CD4-positive, CD25-positive, alpha-beta regulatory T cell (primary cell): ENCODE measurements at places on chromosomes 4 and X.

DNA sequence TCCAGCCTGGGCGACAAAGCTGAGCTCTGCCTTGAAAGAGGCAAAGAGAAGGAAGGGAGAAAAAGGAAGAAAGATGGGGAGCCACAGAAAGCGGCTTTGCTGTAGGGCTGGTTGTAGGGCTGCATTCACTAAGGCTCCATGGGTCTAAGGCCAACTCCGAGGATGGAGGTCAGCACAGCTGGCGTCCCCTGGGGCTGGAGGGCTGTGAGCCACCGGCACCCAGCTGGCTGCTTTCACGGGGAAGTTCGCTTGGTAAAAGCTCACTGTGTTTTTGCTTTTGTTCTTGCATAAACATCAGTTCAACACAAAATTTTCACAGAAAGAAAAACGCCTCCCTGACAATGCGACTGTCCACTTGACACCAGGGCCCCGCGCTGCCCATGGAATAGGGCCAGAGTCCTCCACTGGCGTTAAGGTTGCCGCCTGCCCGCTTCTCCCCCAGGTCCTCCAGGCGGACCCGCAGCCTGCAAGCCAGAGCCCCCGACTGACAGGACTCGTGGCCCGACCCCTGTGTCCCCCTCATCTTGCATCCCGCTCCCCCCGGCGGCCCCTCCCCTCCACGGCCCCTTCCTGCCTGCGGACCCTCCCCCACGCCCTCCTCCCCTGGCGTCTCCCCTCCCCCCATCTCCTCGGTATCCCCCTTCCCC, 1.1 kb downstream of the RNF212 start:
- DNase-seq = no peak
- H3K27me3 ChIP-seq = no peaks in the 10 kb centered on the region
- no peak overlapping the region for H3K4me3 ChIP-seq
- H3K4me1 ChIP-seq = no peaks in the 10 kb centered on the region
- H3K36me3 ChIP-seq = no peaks in the 10 kb centered on the region

DNA sequence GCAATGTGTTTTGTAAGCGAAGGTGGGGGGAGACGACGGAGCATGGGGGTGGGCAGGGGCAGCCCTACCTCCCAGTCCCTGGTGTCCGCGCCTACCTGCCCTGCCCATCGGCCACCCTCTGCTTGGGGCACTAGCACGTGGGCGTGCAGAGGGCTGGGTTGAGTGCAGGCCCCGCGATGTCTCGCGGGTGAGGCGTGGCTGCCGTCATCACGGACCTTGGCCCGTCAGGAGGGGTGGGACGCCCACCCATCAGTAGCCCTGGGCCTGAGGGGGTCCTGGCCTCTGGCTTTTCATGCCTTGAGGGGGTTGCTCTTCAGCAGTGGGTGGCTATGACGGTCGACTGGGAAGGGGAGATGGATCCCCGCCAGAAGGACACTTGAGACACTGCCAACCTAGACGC, 36.1 kb upstream of the GEMIN8 start:
- no peaks in the 10 kb centered on the region for H3K27me3 ChIP-seq
- H3K4me3 ChIP-seq = no peak overlapping the region
- H3K36me3 ChIP-seq = no peaks in the 10 kb centered on the region
- no peak overlapping the region for H3K27ac ChIP-seq
- no peak for DNase-seq

- H3K4me1 ChIP-seq = no peaks in the 10 kb centered on the region
- no peaks in the 10 kb centered on the region for H3K27me3 ChIP-seq
- H3K27ac ChIP-seq = no peak overlapping the region
- no peak overlapping the region for H3K4me3 ChIP-seq
- H3K36me3 ChIP-seq = no peaks in the 10 kb centered on the region
These were observed 372.3 kb downstream of the SPOCK3 start for GRCh38 chr4:166862032-166862431.

GRCh38 chrX:153925739-153926551, at the start of gene ARHGAP4:
TSS of gene ARHGAP4 (minus strand) at chrX:153926264. CDS start at chrX:153926202, 62 bp downstream.
- peaks cover 1% of the 10 kb centered on the region for H3K36me3 ChIP-seq
- peak within 1 kb of the TSS; percentile 85 for H3K4me3 ChIP-seq
- peak within 1 kb of the TSS; percentile 96 for H3K27ac ChIP-seq
- DNase-seq = peak; percentile 30
- peaks cover 78% of the 10 kb centered on the region for H3K4me1 ChIP-seq

GRCh38 chrX:73400136-73400748, 46.6 kb upstream of the CDX4 start:
- no peaks in the 10 kb centered on the region for H3K4me1 ChIP-seq
- H3K27me3 ChIP-seq = no peaks in the 10 kb centered on the region
- no peak overlapping the region for H3K4me3 ChIP-seq
- no peaks in the 10 kb centered on the region for H3K36me3 ChIP-seq
- DNase-seq = no peak
